T-cell (primary cell): ENCODE measurements at places on chromosomes 2 and 18.

- DNase-seq: no peak
These were observed 833 bp downstream of the AFG3L2 start for GRCh38 chr18:12376034-12376753.

GRCh38 chr18:21012308-21012707, 99.3 kb downstream of the ROCK1 start:
- no peak for DNase-seq

DNA sequence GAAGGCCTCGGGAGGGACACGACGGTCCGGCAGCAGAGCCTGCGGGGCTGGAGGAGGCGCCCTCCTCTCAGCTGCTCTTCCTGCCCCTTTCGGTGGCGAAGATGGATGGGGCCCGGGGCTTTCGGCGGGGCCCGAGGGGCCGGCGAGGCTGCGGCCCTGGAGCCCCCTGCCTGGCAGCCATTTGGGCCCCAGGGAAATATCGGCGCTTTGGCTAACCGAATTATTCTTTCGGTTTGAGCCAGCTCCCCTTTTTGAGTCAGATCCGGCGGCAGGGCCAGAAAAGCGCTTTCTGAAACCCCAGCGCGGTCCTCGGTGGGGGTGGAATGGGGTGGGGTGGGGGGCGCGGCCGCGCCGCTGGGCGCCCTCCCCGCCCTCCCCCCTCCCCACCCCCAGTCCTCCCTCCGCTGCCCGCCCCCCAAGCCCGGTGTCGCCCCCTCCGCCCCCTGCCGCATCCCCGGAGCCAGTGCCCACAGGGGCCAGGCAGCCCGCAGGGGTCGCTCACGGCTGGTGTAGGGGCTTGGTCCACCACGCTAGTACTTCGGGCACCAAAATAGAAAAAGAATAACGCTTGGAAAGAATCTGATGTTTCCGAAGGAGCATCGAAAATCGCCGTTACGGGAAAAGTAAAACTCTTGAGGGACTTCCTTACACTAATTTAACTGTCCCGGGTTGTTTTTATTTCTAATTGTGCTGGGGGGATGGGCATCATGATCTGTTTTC, 9.1 kb upstream of the ARID5A start:
- peak; percentile 31 for DNase-seq

GRCh38 chr2:55213822-55214221, 18.3 kb downstream of the CLHC1 start:
- no peak for DNase-seq

- DNase-seq: no peak
These were observed 17.4 kb downstream of the ASB18 start for GRCh38 chr2:236246711-236247246.

GRCh38 chr2:19838616-19839015, 63.2 kb downstream of the TTC32 start:
- DNase-seq: no peak

GRCh38 chr2:219169930-219170654, at the start of gene SLC23A3:
SLC23A3 (minus strand) TSS chr2:219170029; CDS start chr2:219169984, 45 bp downstream.
- no peak for DNase-seq

- no peak for DNase-seq
These were observed 30.9 kb upstream of the COL5A2 start for GRCh38 chr2:189210250-189211087.

- DNase-seq: no peak
These were observed 51.6 kb downstream of the DOCK10 start for GRCh38 chr2:224990710-224991109.

- no peak for DNase-seq
These were observed 18.0 kb downstream of the LBH start for GRCh38 chr2:30249354-30249753.

GRCh38 chr2:203900253-203900652, 32.7 kb downstream of the CTLA4 start:
- no peak for DNase-seq

DNA sequence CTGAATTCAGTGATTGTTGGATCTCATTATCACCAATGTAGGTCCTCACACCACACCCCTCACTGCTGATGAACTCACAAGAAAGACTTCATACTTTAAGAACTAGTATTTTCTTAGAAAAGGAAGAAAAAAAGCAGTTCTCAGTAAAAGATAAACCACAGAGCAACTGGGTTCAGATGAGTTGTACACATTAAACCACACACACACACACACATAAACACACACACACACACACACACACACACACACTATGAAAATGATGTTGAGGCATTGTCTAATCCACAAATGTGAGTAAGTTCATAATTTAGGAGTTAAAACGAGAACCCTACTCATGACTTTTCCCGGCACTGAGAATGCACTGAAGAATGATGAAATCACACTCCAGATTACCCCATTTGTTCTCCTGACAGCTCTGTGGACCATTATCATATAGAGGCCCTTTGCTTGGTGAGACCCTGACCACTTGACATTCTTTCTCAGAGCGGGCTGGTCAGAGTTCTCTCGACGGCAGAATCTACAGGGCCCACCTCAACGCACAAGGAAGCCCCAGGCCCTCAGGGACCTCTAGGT, 106.2 kb downstream of the BCL2 start:
- no peak for DNase-seq

DNA sequence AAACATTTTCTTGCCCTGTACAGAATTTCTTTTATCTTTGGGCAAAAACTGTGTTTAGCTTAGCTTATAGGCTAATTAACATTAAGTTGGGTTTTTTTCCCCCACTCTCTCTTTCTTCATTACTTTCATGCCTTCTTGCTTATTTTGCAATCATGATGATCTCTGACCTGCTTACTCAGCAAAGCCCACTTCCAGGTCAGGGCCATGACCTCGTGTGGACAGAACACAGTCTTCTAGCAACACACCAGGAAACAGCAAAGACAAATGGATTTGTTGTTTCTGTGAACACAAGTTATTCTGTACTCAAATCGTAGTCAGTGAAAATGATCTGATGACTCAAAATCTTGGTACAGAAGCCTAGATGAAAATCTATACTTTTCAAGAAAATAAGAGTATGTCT, 60.7 kb downstream of the SPATS2L start:
- no peak for DNase-seq

DNA sequence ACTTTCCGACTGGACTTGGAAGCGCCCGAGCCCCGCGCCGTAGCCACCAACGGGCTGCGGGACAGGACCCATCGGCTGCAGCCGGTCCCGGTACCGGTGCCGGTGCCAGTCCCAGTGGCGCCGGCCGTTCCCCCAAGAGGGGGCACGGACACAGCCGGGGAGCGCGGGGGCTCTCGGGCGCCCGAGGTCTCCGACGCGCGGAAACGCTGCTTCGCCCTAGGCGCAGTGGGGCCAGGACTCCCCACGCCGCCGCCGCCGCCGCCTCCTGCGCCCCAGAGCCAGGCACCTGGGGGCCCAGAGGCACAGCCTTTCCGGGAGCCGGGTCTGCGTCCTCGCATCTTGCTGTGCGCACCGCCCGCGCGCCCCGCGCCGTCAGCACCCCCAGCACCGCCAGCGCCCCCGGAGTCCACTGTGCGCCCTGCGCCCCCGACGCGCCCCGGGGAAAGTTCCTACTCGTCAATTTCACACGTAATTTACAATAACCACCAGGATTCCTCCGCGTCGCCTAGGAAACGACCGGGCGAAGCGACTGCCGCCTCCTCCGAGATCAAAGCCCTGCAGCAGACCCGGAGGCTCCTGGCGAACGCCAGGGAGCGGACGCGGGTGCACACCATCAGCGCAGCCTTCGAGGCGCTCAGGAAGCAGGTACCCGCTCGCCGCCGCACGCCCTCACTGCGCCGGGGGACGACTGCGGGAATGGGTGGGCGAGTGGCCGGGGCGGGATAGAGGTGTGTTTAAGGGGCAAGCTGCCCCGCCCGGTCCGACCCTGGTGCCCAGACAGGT, 713 bp downstream of the ATOH8 start:
- DNase-seq: peak; percentile 35

GRCh38 chr2:167592441-167592840, 655.0 kb downstream of the STK39 start:
- no peak for DNase-seq

DNA sequence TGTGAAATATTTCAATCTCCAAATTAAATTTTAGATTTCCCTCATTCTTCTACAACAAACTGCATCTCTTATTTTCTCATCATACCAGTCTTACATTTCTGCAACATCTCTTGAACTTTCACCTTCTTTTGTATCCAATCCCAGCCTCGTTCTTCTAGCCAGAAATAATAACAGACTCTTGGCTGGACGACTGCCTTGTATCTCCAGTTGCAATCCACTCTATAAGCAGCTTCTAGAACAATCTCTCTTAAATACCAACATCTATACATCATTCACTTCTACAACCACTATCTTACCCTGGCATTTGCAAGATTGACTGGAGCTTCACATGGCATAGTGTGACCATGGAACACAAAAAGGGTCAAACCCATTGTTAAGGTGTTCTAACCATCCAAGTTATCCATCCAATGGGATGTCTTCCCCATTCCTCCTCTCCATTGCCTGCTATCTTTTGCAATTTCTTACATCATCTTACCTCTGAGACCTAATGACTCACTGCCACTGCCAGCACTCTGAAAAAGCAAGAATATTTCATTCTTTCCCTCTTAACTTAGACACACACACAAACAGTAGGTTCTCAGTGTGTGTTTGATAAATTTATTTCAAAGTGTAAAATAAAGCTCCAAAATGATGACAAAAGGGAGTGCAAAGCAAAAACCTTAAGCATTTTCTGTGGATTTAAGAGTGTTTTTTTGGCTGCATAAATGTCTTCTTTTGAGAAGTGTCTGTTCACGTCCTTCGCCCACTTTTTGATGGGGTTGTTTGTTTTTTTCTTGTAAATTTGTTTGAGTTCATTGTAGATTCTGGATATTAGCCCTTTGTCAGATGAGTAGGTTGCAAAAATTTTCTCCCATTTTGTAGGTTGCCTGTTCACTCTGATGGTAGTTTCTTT, 145.6 kb downstream of the METTL4 start:
- no peak for DNase-seq

GRCh38 chr2:236449167-236449761, 120.4 kb upstream of the ACKR3 start:
- DNase-seq: no peak

GRCh38 chr2:52659546-52659945, 1108.1 kb upstream of the CHAC2 start:
- no peak for DNase-seq
